NCI-H2171 (cell line): ENCODE measurements at places on chromosomes 12 and 14.

DNA sequence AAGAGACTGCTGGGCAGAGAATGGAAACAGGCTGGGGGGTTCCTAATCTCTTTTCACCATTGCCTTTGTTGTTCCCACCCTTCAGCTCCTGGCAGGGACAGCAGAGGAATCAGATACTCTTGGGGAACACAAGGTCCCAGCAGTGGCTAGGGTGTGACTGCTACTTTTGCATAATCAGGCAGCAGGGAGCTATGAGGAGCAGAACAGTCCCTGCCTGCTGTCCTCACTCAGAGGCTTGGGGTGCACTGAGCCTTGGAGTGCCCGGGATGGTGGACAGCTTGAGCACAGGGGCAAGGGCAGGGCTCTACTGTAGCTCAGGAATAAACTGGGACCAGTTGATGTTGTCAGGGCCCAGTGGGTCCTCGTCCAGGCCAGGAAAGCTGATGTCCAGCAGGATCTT is 1.5 kb upstream of the TEX52 start:
- no peak for DNase-seq

DNA sequence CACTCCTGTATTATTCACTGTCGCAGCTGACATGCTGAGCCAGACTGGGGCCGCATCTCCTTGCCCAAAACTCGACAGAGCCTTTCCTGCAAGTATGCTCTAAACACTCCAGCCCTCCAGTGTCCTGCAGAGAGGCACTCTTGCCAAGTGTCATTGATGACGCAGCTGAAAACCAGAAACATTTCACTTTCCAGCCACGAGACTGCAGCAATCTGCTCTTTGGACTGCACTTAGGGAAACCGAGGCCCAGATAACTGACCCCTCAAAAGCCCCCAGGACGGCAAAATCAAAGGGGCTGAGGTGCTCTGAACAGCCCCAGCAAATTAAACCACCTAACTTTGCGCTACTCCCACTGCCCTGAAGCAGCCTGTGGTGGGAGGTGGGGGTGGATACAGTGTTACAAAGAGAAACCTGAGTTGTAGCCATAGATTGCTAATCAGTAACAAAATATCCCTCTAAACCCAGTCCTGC is 2.6 kb downstream of the CCDC85C start:
- no peak for DNase-seq

- no peak for DNase-seq
Observed at GRCh38 chr14:77659831-77660230, 43.4 kb upstream of the SPTLC2 start.

DNA sequence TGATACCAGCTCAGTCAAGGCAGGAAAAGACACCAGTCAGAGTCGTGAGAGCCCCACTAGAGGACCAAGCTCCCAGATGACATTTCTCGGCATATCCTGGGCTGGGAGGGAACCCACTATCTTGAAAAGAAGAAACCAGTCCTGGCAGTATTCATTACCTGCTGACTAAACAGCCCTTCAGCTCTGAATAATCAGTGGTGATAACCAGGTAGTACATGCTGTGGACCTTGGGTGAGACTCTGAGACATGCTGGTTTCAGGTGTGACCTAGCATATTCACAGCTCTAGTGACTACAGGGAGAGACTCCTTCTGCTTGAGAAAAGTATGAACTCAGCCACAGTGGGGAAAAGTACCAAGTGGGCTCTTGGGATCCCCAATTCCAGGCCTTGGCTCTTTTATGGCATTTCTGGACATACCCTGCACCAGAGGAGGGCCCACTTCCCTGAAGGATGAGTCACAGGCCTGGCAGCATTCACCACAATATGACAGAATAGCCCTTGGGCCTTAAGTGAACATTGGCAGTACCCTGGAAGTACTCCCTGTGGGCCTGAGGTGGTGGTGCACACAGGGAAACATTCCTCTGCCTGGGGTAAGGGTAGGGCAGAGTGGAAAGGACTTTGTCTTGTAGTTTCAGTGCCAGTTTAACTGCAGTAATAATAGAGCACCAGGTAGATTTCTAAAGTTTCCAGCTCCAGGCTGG is 82.6 kb upstream of the SLC38A4 start:
- no peak for DNase-seq

DNA sequence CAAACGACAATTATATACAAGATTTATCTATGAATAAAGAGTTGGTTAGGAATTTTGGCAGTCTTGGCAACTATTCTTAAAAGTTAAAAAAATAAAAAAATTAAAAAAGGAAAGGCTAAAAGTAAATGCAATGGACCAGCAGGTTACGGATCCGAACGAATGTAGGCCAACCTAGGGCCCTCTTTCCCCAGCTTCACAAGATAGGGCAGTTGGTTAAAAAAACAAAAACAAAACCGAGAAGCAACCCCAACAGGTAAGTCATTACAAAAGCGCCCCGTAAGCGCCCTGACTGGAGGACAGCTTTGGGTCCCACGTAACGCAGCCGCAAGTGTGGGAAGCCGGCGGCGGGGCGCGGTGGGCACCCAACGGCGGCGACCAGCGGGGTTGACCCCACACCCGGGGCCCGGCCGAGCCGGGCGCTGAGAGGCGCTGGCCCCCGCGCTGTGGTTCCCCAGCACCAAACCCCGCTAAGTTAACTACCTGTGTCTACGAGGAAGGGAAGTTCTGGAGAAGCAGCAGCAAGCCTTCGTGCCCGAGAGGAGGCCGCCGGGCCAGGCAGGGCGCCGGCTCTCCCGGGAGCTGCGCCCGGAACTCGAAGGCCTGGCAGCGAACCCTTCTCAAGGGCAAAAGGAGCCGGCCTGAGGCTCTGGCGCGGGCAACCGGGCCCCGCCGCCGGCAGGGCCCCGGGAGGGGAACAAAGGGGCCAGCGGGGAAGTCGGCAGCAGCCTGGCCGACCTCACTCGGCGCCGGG is 882 bp downstream of the HECTD1 start:
- no peak for DNase-seq

GRCh38 chr12:82436354-82436753 is 78.0 kb downstream of the METTL25 start:
- no peak for DNase-seq

GRCh38 chr14:94880876-94881275 is 111.0 kb upstream of the GSC start:
- DNase-seq: no peak

GRCh38 chr12:42474391-42474790 is 115.2 kb downstream of the PRICKLE1 start:
- DNase-seq: no peak

GRCh38 chr12:121534495-121535148 is 46.2 kb downstream of the KDM2B start:
- no peak for DNase-seq

DNA sequence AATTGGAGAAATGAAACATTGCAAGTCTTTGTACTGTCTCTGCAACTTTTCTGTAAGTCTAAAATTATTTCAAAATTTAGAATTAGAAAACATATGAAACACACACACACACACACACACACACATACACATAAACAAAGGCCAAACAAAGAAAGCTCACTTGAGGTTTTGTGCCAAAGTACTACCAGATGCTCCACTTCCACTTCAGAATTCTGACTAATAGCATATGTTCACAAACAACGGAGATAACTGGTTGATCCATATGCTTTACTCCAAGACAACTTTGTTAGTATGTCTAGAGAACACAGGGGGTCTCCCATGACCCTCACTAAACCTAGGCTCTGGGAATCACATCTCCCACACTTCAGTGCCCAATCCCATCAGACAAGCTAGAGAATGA is 133.8 kb upstream of the CLEC14A start:
- no peak for DNase-seq

GRCh38 chr12:49021292-49021915 is 2.8 kb upstream of the PRKAG1 start:
- DNase-seq: no peak

DNA sequence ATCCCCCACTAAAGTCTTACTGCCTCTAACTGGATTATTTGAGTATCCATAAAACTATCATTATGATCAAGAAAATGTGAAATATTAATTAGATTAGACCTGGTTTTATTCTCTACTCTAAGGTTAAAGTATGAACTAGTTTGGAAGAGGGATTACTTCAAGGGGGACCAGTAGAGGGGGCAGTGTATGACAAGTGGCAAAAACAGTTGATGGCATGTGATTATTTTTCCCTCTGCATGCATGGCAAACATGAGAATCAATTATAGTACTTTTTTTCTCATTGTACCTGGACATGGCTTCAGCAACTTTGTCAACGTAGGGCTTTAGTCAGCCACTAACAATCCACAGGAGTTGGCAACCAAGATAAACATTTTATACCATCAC is 145.0 kb upstream of the SLC38A2 start:
- DNase-seq: no peak

- no peak for DNase-seq
Observed at GRCh38 chr14:64059454-64060198, 206.8 kb downstream of the SYNE2 start.

DNA sequence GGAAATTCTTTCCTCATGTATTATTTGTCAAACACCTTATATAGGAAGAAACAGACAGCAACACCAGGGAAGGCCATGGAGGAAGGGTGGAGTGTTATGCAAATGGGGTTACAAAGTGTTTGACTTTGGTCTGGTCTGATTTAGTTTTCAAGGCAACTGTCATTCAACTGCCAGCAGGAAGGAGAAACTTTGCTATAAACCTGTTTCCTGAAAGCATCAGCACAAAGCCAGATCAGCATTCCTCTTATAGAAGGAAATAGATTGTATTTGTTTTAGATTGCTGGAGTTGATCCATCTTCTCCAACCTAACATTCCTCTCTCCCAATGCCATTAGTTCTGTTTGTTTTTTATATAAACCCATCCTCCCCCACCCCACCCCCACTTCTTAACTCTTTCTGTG is 65.7 kb downstream of the STAB2 start:
- no peak for DNase-seq

DNA sequence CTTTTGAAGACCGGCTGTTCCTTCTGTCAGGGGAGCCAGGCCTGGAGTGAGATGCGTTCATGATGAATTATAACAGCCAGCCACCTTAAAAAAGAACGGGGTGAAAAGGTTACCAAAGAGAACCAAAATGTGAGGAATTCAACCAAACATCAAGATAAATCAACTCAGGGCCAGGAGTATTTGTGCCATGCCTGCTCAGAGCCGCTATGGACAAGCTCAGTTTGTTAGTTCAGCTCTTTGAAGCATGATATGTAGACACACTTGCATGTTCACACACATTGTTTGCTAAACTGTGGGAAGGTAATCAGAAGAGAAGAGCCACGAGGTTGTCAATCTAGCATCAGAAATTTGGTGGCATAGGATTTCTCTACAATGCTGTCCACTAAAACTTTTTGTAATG is 367.4 kb upstream of the TBX3 start:
- no peak for DNase-seq

DNA sequence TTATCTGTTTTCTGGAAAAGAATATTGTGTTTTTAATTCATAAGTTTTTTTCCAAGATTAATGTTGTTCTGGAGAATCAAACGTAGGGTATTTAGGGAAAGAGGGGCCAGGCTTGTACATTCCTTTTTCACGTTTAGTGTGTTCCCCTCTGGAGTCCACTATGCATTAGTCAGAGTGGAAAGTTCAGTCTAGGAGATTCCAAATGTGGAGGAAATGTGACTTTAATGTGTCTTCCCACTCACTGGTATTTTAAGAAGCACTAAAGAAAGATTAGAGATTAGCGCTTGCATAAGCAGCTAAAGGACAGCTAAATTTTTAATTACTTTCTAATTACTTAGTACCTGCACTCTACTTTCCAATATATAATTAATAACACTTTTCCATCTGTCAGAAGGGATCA is 4.4 kb upstream of the PDE6H start:
- DNase-seq: no peak

DNA sequence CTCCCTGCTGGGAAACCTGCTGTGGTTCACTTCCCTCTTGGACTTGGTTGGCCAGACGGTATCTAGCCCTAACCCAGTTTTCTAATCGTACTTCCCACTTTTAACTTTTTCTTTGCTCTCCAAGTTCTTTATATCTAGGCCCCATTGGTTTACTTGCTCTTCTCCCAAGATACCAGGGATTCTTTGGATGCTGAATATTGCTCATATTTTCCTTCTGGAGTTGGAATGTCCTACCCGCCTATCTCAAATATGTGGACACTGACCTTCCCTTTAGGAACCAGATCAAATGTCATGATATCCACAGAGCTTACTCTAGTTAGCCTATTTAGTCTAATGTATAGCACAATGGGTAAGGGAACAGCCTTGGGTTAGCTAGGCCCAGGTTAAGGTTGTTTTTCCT is 228.6 kb downstream of the DACT1 start:
- no peak for DNase-seq

GRCh38 chr12:52182898-52183543 is 8.8 kb downstream of the KRT80 start:
- peak; percentile 24 for DNase-seq

DNA sequence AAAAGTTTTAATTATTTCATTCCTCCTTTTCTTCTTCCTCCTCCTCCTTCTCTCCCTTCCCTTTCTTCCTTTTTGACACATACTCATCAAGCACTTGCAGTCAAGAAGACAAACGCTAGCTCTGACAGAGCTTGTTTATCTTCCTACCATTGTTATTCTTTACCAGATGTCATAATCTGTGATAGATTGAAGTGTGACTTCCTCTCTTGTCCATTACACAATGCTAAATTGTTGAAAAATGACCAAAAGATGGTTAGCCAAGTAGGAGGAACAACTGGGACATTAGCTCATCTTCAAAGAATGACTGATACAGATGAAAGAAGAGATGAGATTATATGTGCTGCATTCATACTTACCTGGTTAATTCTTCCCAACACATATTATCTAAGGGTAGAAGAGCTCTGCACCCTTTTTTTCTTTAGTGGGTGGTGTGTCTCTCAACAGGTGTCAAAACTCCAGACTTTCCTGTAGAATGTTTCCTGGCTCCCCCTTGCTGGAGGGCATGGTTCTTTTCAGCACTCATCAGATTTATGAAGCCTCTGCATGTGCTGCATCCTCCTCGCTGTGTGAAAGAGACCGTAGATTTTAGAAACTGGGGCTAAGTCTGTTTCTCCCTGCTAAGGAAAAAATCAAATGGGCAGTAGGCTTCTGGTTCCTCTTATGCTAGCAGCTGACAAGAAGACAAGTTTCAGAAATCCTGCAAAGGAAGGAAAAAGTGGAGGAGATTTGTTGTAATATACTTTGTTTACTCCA is 147.1 kb downstream of the TMX1 start:
- DNase-seq: no peak

GRCh38 chr12:71772735-71773134 is 18.1 kb downstream of the RAB21 start:
- no peak for DNase-seq

DNA sequence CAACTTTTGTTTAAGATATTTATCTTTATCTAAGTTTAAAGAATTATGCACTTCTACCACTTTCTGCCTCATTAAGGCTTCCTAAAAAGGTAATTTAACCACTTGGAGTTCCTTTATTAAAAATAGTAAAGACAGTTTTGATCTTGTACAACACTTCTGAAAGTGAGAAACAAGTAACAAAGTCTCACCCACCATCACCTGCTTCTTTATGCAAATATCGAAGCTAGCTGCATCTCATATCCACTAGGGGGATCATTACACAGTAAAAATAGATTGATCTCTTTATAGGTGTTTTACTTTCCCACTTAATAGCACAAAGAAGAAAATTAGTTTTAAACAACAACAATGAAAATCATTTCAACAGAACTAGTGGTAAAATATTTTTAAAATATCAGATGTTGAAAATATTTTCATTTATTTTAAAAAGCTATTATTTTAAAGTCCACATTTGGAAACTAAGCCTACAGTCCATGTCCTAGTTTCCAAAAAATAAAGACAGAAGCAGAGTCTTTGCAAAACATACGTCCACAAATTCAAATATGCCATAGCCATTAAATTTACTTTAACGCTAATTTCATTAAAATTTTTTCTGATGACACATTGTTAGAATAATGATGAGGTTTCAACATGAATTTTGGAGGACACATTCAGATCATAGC is 160.0 kb upstream of the SOX5 start:
- peak; percentile 4 for DNase-seq
